ENCODE measurements at places on chromosomes 5 and 9.
A peak's percentile ranks its signal among the peaks of the same experiment; 100 is the strongest.

- DNase-seq: no peak
Measured at GRCh38 chr5:112787261-112787660, 49.6 kb downstream of the APC start.

DNA sequence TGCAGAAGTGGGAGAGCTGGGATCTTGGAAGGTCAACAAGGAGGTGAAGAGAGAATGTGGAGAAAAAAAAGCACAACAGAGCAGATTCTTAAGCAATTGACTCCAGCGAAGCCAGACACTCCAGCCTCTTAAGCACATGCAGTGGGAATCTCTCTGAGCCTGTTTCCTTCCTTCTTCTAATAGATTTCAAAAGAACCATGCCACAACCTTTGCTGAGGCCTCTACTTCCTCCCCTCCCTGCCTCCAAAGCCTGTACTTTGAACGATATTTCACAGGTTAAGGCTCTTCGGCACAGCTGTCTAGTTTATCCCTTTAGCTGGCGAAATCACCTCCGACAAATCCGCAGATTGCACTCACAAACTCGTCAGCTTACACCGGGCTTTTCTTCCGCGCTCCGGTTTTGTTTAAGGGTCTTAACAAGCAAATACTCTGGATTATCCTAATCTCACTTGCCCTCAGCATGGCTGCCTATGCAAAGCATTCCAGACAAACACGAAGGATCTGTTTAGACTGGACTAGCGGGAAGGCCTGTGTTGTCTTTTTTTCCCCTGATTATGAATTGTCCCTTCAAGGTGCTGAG is 211.6 kb upstream of the PANK3 start:
- DNase-seq: no peak

DNA sequence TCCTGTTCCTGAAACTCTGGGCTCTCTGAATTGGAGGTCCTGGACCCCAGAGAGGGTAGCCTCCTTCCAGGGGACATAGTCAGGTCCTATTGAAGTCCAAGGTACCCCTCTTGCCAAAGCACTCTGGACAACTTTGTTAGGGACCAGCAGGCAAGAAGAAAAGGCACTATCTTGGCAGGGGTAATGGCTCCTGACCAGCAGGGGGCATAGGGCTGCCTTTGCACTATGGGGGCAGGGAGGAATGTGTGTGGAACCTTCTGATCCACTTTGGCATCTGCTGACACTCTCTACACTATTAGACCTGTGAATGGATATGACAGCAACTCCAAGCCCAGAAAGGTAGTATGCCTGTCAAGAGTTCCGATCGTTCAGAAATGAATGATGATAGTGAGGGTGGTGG is 179.0 kb upstream of the CD180 start:
- DNase-seq: no peak

- no peak for DNase-seq
Measured at GRCh38 chr5:171720086-171720485, 65.5 kb upstream of the SMIM23 start.

- DNase-seq: no peak
Measured at GRCh38 chr9:131759017-131759647, 19.3 kb upstream of the RAPGEF1 start.

GRCh38 chr5:626850-627249 is 14.7 kb downstream of the CEP72 start:
- DNase-seq: no peak

- DNase-seq: no peak
Measured at GRCh38 chr5:61966997-61967396, 339.0 kb upstream of the KIF2A start.

GRCh38 chr5:128644863-128645262 is 106.8 kb upstream of the FBN2 start:
- DNase-seq: no peak

- no peak for DNase-seq
Measured at GRCh38 chr5:134509308-134510040, 16.0 kb upstream of the JADE2 start.

DNA sequence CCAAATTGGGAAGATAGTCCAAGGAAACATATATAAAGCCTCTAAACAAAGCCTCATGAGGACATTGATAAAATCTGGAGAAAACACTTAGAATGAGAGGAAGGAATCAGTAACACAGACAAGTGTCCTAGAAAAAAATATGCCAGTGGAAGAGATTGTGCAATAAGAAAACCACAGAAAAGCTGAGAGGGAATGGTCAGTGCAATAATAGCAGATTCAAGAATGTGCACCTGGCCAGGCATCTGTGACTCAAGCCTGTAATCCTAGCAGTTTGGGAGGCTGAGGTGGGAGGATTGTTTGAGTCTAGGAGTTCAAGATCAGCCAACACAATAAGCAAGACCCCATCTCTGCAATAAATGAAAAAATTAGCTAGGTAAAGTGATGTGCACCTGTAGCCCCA is 691.2 kb upstream of the CDH6 start:
- DNase-seq: no peak

DNA sequence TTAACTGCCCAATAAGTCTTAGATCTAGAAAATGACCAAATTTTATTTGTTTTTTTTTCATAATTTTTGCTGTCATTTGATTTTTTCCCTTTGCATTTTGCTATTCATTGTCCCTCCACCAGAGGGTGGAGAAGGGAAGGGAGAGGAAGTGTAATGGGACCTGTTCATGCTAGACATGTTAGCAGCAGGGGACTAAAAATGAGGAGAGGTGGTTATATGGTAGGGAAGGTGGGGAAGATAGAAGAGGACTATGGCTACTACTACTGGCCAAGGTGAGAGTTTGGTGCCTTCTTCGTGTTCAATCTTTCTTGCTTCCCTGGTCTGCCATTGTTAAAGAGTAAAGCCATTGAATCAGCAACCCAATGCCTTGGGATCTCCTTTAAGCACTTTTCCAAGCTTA is 6.4 kb downstream of the GRIA1 start:
- no peak for DNase-seq

DNA sequence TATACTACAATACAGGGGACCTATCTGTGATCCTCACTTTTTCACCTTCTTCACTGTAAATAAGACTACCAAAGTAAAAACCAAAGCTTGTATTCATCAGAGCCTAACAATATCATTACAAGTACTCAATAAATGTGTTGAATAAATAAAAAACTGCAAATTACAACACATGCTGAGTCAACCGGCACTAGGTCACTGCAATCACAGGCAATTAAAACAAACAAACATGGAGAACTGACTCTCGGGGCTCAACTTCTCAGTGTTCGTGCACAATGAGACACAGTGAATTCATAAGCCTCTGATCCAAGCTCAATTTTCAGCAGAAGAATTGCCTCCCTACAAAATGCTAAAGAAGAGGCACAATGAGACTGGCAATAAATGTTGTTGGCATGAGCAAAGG is 69.2 kb downstream of the CDK5RAP2 start:
- no peak for DNase-seq

GRCh38 chr5:14879393-14879792 is 7.8 kb upstream of the ANKH start:
- no peak for DNase-seq

DNA sequence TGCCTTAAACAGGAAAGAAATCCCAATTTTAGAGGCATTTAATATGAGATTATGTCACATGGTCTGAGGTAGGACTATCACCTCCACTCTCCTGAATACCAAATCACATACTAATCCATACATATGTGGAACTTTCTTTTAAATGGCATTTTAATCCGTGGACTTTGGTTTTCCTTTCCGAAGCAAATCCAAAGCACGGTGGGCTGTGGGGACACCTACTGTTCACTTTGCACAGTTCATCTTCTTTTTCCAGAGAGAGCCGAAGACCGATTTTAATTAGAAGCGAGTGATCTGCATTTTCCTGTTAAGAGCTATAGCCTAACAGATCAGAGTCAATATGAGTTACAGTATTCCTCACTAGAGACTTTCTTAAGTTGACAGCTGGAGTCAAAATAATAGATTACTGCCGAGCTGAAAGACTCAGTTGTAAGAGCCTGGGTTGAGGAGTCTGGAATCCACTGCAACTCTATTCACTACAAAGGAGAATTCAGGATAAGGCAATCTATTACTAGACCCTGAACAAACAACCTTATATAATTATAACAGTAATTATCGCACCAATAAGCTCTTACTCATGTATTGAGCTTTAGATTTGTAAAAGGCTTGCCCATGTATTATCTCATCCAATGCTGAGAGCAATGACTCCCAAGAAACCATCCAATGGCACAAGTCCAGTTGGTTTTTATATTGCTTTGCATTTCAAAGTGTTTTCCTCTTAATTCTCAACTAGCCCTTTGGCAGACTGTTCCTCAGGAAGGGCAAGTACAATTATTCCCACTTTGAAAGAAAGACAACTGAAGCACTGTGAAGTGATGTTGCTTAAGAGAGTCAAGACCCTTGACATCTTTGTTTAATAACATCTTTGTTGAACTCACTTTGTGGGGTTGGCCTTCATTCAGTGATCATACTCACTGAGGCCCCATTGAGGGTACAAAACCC is 144.7 kb downstream of the TRPM6 start:
- DNase-seq: peak; percentile 24

- no peak for DNase-seq
Measured at GRCh38 chr9:98280574-98280973, 25.1 kb upstream of the TBC1D2 start.

GRCh38 chr9:136059851-136060670 is 35.0 kb downstream of the NACC2 start:
- DNase-seq: no peak

GRCh38 chr9:33104401-33104800 is 27.9 kb upstream of the SMU1 start:
- DNase-seq: no peak

DNA sequence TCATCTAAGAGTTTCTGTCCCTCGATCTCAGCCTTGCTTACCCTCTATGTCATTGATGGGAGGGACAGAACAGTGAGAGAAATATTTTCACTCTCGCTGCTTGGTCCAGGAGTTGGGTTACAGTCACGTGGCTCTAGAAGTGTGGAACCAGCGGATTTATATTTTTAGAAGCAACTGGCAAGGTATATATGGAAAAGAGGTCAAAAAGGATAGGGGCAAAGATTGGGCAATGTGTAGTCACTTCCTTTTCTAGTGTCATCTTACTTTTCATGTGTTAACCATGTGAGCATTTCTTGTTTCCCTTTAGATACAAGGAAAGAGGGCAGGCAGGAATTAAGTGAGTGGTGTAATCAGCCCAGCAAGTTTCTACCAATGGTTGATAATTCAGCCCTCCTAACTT is 111.5 kb upstream of the ZNF366 start:
- DNase-seq: no peak

GRCh38 chr9:115985657-115986056 is 167.9 kb upstream of the PAPPA start:
- no peak for DNase-seq

- DNase-seq: no peak
Measured at GRCh38 chr9:3361116-3361515, 164.7 kb downstream of the RFX3 start.

DNA sequence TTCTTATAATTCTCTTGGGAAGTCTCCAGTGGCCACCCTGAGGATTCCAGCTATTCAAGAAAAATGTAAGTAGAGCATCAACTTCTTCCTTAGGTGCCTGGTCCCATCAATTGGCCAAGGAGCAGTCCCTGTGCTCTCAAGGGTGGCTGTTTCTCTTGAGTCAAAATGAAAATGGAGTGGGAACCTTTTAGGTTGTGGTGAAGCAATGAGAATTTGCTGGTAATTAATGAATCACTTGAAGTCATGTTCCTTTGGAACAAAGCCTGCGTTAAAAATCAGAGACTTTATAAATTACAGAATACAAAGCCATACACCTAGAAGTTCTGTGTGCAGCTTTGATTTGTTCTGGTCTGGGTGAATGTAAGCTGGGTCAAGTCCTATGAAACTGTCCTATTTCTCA is 48.9 kb downstream of the IL31RA start:
- DNase-seq: no peak

GRCh38 chr5:107652839-107653607 is 17.7 kb downstream of the EFNA5 start:
- DNase-seq: no peak

DNA sequence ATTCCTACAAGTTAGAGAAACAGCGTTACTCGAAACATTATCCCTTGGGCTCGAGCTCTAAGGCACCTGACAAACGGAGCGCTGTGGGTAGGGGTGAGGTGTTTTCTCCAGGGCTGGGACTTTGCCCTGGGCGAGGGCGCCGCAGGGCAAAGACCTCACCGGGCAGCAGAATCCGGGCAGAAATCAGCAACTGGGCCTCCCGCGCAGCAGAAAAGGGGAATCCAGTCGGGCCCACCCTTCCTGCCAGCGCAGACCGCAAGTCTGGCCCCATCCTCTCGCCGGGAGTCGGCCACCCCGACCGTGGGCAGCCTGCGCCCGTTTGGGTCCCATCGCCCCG is 430 bp upstream of the MSH3 start:
- DNase-seq: no peak

DNA sequence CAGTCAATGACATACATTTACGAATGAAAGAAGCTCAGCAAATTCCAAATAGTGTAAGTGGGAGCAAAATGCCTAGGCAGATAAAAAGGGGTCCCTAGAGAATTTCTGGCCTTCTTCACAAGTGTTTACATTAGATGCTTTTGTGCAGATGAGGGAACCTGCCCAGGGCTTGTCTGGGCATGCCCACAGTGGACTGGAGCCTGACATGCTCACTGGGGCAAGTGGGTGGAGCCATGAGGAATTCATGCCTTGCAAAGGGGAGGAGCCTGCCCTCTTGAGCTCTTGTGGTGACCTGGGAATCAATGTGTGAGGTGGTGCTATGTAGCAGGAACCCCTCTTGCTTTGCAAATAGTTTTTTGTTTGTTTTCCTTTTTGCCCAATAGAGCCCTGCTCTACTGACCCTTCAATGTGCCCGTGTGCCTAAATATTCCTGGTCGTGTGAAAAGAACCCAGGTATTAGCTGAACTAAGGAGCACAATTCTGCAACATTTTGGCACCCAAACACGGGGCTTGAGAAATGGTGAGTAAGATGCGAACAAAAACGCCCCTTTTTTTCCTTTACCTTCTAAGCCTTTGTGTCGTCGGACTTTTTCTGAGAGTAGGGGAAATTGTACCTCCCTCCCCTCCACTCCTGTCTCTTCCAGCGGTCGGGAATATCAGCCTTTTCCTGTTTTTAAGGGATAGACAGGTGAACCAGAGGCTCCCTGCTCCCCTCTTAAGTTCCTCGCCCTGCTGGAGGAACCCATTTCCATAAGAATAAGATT is 433.8 kb upstream of the CDH9 start:
- no peak for DNase-seq

DNA sequence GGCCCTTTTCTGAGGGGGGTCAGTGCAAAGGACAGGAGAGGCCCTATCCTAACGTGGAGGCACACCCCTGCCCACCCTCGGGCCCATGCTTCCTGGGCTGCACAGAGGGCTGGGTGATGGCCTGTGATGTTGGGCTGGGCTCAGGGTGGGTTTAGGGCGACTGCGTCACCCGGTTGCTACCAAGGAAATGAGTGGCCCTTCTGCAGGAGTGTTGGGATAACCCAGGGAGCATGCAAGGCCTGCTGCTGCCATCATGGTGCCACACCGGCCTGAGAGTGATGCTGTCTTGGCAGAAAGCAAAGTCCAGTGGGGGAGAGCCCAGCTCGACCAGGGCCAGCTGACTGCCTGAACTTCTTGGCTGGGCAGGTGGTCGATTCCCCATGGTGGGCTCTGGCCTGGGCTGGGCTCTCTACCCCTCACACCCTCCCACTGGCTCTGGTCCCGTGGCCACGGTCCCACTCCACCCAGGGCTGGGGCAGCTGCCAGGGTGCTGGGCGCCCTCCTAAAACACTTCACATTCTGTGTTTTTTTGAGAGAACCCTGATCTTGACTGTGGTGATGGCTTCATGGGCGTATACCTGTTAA is 21.5 kb upstream of the MRNIP start:
- DNase-seq: no peak
